ENCODE measurements at places on chromosomes 11 and 22.

- DNase-seq, result no peak
These were observed 87.3 kb upstream of the FGF3 start for GRCh38 chr11:69906453-69906907.

DNA sequence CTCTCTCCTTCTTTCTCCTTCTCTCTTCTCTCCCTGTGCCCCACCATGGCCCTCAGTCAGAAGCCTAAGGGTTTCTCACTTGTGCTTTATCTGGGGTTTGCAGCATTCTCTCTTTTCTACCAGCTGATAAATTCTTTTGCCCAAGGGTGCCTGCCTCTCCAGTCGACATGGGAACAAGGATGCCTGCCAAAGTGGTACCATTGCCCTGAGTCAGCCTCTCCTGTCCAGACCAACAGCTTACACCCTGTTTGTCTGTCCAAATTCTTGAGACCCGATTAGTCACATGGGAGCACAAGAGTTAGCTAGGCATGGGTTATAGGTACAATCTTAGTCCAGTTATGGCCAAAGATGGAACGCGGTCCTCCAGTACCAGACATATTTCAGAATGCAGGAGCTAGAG lies 242.7 kb downstream of the LARGE1 start:
- DNase-seq, result no peak

- no peak for DNase-seq
These were observed 24.1 kb downstream of the MRGPRD start for GRCh38 chr11:68956547-68957254.

DNA sequence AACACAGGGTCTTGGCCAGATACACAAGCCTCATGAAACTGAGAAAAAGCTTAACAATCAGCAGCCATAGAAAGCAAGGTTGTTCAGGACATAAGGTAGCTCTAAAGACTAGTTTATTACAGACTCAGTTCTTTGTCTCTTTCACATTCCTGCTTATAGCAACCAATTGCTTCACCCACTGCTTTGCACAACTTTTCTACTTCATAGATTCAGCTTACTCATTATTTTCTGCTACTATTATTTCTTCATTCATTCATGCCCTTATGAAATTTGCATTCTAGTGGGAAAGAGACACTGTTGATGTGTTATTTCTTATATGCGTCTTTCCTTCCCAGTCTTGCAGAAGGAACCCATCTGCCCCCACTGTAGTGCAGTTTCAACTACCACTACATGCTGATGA lies 4.7 kb downstream of the CCDC34 start:
- no peak for DNase-seq

DNA sequence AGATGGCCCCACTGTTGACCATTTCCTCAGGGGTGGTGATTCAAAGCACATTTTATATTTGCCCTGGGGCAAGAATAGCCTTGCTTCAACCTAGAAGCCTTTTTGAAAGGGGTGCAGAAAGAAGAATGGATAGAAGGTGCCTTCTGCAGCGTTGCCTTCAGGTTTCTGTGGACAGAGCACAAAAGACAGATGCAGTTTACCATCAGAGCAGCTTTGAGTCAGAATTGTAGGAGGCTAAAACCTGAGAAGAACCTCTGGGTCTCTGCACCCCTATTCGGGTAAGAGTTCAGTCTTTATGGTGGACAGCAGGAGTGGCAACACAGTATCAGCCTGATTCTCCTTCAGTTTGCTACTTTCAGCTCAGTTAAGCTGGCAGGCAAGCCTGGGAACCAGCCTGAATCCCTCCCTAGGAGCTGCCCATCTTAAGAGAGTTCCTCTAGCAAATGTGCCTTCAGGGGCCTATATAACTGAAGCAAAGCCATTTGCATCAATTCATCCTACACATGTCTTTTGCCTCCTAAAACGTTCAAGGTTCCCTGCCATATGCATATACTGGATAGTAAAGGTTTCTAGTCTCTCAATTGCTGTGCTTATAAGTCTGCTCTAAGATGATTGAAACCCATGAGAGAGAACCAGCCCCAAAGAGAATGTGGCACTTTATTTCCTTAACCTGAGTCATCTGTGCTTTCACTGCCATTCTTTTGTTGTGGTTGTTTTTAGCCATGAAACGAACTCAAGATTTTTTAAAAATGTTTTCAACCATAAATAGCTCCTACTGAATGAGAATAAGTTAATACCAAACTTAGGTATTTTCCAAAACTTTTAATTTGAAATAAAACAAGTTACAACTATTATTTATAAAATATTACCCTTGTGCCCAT lies 123.0 kb downstream of the TRIM44 start:
- DNase-seq, result no peak

- no peak for DNase-seq
These were observed 1.6 kb upstream of the ADM2 start for GRCh38 chr22:50479721-50480120.

DNA sequence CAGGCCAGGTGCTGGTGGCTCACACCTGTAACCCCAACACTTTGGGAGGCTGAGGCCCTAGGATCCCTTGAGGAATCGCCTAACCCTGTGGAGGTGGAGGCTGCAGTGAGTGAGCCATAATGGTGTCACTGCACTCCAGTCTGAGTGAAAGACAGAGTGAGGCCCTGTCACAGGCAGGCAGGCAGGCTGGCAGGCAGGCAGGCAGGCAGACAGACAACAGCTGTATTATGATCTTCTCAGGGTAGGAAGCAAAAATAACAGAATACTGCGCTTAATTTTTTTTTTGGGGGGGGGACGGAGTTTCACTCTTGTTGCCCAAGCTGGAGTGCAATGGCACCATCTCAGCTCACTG lies 3901.6 kb upstream of the OR11H1 start:
- DNase-seq, result no peak

GRCh38 chr11:106794058-106794457 lies 224.2 kb downstream of the GUCY1A2 start:
- DNase-seq, result no peak

DNA sequence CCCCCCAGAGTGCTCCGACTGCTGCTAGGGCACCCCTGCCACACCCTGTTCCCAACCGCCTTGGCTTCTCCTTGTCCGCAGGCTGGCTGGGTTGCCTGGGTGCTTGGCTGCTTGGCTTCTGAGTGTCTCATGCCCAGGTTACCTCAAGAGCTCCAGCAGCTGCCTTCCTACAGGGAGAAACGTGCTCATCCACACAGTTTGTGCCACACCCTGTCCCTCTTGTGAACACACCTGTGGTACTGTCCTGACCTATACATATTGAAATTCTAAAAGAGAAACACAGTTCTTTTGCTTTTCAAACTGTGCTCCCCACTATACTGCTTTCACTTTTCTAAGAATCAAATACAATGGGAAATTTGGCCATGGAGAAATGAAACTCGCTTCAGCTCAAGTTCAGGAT lies 191.4 kb downstream of the DBX1 start:
- DNase-seq, result no peak

- DNase-seq, result no peak
These were observed 29.5 kb downstream of the C2CD3 start for GRCh38 chr11:74141241-74141695.

DNA sequence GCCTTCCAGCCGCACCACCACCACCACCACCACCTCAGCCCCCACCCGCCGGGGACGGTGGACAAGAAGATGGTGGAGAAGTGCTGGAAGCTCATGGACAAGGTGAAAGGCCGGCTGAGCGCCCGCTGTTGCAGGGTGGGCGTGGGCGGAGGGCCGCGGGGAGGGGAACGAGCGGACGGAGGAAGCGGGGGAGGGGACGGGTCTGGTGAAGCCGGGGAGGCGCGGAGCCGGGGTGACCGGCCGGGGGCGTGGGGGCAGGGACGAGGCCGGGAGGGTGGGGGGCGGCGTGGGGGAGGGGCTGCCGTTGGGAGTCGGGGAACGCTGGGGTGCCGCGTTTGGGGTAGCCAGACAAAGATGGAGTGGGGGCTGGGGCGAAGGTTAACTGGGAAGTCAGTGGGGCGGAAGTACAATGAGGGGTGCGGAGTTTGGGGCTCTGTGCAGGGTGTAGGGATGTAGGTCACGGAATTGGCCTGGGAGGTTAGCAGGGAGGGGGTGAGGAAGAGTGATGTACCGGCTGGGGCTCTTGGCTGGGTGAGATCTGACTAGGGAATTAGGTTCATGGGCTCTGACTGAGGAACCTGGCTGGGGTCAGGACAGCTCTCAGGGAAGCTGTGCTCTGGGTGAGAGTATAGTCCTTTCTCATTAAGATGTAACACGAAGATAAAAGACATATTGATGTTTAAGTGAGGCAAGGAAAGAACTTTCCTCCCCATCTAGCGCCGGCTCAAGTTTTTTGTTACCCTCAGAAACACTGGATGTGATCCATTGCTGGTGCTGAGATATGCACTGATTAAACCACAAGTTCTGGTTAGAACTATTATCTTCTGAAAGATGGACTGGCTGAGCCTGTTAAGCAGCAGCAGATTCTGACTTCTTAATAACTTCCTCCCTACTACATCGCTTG lies 624 bp downstream of the CBL start:
- peak; percentile 63 for DNase-seq

- no peak for DNase-seq
These were observed 8.6 kb upstream of the JAML start for GRCh38 chr11:118233377-118233776.

DNA sequence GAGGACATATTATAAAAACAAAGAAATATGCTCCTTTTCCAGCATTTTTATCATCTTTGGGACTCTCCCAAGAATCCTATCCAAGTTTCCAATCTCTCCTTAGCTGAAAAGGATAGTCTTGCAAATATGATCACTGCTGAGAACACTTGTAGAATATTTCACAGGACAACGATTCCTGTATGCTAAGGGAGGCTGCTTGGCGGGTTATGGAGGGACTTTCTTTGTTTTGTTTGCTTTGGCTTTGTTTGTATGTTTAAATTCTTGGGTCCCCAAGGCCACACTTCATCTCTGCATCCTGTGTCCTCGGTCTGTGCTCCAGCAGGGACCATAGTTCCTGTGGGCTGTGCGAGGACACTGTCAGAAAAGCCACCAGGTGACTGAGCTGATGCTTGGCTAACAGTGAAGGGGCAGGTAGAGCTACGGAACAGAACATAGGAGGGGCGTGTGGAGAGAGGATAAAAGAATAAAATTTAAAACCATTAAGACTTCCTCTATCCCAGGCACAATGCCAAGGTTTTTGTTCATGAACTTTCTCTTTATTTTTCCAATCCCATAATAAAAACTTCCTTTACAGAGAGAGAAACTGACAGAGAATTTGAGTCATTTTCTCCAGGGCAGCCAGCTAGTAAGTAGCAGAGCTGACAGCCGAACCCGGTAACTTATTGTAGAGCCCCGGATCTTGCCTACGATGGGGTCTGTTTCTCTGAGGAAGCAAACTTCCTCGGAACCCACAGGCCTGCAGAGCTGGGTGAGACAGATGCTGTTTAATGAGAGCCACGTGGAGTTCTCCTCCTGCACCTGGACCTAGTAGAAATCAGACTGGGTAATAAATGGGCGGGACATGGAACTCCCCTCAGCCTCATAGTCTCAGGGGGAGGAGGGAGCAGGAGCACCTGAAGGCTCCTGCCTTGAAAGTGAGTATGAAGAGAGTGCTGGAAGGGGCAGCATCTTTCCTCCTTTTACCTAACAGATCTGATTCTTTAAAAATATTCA lies at the start of gene IZUMO1R:
IZUMO1R (plus strand) TSS at position 615 of the 993 bp plus-strand sequence. CDS start 1,057 bp downstream, outside the sequence.
- no peak for DNase-seq

DNA sequence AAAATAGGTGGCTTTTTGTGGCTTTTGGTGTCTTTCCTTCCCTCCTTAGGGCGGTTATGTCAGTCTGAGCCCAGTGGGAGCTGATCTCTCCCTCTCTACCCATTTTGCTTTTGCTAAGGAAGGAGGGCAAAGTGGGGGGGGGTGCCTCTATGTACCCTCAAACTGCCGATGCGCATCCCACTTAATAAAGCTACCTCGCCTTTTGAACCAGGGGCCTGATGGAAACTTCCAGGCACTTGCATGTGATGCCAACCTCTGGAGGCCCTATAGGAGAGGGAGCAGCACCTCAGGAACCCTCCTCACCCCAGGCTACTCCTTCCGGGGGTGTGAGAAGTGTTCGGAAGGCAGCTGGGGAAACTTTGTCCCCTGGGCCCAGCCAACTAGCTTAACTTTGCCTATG lies 97.0 kb upstream of the HSD17B12 start:
- no peak for DNase-seq

GRCh38 chr11:69887841-69888427 lies 68.7 kb upstream of the FGF3 start:
- DNase-seq, result no peak

DNA sequence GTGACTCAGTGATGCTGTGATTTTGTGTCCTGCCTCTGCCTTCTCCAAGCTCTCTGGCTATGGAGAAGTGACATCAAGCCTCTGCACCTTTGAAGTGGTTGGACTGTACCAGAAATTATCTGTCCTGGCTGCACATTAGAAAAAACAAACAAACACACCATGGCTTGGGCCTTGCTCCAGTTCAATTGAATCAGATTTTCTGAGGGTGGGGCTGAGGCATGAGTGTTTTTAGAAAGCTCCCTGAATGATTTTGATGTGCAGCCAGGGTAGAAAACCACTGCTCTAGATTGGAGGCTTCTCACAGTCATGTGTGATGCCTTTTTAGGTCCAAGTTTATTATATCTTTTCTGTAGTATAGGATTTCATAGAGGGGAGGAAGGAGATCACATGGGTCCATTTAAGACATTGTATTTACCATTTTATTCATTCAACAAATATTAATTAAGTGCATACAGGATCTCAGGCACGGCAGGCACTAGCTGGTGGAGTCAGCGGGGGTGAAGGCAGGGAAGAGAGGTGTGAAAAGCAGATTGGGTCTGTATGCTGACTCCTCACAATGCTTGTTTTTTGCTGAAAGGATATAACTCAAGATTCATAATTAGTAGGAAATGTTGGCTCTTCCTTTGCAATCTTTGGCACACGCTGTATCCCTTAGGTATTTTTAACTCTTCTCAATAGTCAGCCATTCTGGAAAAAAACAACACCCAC lies 7.1 kb upstream of the VSTM5 start:
- DNase-seq, result no peak
